ENCODE measurements at places on chromosomes 1 and 21. TPM values are rescaled to one million over a fixed set of nuclear protein-coding genes. Genes with fewer than 3 reads are reported as not detected.

The MYCL gene
- total RNA-seq: 0.62 TPM

The KIAA0040 gene
- total RNA-seq: 45.6 TPM

The UBL4B gene
- not detected for total RNA-seq

The BCL2L15 gene
- 0.69 TPM for total RNA-seq

The SELENON gene
- 5.3 TPM for total RNA-seq
